T-helper 2 cell (primary cell): ENCODE measurements at places on chromosomes 11 and 22.

DNA sequence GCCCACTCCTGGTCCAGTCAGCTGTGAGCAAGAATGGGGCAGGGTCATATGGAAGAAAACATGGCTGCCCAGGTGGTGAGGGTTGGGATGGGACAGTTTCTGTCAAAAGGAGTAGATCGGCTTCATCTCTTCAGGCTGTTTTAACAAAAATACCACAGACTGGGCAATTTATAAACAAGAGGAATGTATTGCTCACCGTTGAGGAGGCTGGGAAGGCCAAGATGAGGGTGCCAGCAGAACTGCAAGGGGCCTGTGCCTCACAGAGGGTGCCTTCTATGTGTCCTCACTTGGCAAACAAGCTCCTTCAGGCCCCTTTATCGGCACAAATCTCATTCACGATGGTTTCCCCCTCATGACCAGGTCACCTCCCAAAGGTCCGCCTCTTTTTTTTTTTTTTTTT, 18.1 kb upstream of the RELT start:
- no peak for DNase-seq

- no peak for DNase-seq
Measured at GRCh38 chr22:41501209-41501608, 32.3 kb downstream of the ACO2 start.

DNA sequence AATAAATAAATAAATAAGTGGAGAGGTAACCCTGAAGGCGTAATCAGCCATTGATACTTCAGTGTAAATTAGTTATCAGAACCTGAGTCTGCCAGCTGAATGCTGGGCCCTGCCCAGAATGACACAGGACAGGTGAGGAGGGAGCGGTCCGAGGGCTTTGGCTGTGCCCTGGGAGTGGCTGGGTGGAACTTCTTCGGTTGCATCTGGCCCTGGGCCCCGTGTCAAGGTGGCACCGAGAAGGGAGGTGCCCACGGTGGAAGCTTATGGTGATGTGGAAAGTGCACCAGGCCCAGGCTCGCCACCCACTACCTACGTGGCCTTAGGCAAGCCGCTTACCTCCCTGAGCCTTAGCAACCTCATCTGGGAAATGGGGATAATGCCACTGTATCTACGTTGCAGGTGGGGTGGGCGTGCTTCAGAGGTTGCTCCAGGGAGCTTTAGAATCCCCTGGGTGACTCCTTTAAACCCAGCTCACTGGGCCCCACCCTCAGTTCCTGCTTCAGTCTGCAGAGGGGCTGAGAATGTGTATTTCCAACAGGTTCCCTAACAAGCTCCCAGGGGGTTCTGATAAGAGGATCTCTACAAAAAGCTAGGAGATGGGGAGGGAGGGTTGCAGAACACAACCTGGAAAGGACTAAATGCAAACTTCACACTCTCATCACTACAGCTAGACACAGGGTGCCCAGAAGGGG, 38.8 kb downstream of the TXN2 start:
- DNase-seq, result no peak

- no peak for DNase-seq
Measured at GRCh38 chr11:34599406-34599945, 21.4 kb upstream of the EHF start.
